ENCODE measurements at places on chromosomes 4 and X.

GRCh38 chr4:6776920-6777635, 5.4 kb upstream of the KIAA0232 start:
- DNase-seq, result no peak

GRCh38 chr4:80015407-80016189, 57.4 kb downstream of the ANTXR2 start:
- no peak for DNase-seq

DNA sequence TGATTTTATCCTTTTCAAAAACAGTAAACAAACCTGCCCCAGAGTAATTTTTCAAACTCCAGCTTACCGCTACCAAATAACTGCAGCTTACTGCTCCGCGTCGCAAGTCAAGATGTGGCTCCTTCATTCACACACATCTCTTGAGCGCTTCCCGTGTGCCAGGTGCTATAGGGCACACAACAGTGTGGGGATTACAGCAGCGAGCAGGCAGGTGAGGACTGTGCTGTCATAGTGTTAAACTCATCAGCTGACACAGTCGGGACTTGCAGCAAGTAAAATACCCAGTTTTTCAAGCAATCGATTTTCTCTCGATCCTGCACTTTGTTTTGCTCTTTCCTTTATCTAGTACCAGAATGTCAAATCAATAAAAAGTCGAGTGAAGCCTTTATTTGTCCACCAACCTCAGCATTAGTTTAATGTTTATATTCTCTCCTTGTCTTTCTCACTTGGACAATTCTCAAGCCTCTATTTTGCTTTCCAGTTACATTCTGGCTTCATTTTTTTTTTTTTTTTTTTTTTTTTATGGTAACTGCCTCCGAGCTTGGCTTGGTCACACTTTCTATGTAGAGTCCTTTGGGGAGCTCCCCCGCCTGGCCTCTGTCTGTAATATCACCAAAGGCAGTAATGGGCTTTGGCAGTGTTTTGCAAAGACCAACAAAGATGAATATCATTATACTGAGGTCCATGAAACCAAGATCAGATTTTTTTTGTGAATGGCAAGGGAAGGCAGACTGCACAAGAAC, 8.3 kb upstream of the ASB5 start:
- no peak for DNase-seq

GRCh38 chr4:90515191-90515590, 388.0 kb downstream of the CCSER1 start:
- DNase-seq, result no peak

DNA sequence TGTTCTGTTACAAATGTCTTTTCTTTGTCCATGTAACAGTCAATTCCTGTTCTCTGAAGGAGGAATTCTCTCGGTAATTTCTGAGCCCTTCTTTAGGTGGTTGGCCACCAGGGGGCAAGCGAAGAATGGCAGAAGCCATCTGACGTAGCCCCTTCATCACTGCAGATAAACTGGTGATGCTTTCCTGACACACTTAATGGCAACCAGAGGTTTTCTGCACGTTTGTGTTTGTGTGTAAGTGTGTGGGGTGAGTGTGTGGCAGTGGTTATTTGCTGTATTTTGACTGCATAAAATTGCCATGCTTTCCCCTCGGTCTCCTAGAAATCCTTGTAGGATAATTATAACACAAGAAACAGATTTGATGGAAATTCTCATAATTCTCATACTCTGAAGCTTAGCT, 64.8 kb upstream of the STOX2 start:
- peak; percentile 74 for DNase-seq

- no peak for DNase-seq
Measured at GRCh38 chr4:154086247-154086646, 297.4 kb upstream of the SFRP2 start.

DNA sequence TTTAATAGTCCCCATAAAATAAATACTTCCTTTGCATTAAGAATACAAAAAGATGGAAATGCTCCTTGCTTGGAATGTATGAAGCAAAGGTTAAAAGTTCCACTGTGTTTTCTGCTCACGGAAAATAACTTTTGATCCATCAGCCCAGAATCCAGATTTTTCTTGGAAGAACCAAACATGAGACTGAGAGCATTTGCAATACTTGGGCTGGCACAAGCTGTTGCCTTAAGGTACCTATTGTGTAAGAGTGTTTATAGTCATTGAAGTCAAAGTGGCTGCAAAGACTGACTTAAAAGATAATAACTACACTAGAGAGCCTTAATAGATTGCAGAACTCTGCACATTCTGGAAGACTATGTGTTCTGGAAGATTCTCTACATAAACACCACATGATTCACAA, 281.4 kb downstream of the RAB28 start:
- no peak for DNase-seq

GRCh38 chr4:8121292-8122015, 37.2 kb downstream of the ABLIM2 start:
- no peak for DNase-seq

DNA sequence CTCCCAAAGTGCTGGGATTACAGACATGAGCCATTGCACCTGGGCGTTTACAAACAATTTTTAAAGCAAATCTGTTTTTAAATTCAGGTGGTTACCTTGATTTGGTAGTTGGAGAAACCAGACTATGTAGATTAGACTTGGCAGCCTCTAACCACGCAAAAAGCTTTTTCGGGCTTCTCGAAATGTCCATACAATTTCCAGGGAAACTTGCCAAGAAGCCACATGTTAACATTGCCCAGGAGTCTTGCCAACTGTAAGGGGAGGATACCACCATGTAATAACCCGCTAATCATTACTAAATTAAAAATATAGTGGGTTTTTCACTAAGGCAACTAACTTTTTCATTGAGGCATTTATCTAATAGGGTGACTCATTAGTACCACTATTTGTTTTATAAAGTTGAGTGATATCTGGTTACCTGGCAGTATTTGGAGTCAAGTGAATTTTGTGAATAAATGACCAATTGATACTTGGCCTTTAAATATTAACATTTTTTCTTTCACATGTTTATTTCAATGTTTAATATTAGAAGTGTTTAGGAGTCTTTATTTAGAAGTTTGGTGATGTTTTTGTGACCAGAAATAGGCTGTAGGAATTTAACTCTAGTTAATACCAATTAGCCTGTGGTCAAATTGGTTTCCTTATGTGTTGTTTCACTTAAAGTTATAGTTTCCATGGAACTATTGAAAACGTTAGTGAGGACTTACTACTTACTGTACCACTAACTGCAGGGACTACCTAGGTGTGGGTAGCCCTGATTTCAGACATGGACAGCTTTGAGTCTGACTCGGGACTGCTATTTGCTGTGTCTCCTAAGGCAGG, 61.3 kb downstream of the CLDN34 start:
- no peak for DNase-seq

DNA sequence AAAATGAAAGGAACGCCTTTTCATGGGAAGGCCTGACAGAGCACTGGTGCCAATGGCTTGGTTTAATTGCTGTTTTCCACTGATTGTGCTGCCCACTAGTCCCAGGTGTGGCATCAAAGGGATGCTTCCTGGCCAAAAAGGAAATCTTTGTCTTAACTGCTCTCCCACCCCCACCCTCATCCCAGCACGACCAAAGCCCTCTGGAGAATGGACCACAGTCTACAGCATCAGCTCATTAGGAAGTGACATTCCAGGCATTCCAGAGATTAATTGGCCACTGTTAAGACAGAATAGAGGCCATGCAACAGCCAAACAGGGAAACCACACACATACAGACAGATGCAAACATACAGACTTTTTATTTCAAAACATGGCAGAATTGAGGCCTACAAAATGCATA, 143.2 kb downstream of the LHFPL1 start:
- DNase-seq, result no peak

GRCh38 chrX:67619253-67619652, 75.4 kb downstream of the AR start:
- DNase-seq, result no peak

DNA sequence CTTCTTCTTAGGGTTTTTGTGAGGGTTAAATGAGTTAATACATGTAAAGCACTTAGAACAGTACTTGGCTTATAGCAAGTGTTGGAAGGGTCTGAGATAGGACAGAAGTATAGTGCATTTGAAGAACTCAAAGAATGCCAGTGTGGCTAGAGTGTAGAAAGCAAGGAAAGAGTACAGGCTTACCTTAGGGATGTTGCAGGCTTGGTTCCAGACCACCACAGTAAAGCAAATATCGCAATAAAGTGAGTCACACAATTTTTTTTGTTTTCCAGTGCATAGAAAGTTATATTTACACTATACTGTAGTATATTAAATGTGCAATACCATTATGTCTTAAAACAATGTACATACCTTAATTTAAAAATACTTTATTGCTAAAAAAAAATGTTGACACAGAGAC, 41.3 kb downstream of the KIF4A start:
- DNase-seq, result no peak

- DNase-seq, result no peak
Measured at GRCh38 chrX:78622831-78623230, 36.3 kb downstream of the RTL3 start.

DNA sequence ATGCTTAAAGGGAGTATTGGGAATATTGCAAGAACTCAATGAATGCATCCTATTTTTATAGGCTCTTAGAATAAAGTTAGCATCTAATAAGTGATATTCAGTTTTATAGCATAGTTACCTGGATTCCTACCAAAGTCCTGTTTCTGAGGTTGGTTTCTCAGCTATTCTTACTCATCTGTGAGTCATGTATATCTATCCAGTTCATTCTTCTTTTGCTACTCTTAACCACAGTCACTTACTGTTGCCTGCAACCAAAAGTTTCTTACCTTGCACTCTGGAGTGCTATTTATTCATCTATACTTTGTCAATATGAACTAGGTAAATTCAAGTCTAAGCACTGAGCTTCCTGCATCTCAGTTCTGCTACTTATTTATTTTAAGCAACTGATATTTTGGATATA, 322.5 kb downstream of the HS3ST1 start:
- DNase-seq, result no peak

DNA sequence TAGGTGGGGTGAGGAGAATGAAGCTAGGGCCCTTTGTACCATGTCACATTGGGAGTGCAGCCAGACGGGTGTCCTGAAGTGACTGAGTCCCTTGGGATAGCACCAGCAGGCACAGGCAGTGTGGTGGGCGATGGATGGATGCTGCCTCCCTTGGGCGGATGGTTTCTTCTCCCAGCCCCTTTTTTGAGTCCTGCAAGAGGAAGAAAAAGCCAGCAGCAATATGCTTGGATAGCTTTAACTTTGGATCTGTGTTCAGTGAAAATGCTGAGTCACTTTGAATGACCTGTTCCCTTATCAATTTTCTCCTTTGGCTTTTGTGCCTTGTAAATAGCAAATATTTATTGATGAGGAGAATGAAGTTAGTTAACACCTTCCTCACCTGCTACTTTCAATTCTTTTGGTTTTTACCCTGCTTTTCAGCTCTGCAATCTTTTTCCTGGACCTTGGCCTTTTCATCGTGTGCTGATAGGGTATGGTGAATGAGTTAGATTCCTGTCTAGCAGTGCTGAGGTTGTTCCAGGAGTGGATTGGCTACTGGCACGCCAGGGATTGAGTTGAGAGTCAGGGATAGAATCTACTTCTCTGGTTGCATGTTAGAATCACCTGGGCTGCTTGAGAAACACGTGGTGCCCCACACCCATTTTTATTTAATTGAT, 10.2 kb downstream of the DCUN1D4 start:
- no peak for DNase-seq

DNA sequence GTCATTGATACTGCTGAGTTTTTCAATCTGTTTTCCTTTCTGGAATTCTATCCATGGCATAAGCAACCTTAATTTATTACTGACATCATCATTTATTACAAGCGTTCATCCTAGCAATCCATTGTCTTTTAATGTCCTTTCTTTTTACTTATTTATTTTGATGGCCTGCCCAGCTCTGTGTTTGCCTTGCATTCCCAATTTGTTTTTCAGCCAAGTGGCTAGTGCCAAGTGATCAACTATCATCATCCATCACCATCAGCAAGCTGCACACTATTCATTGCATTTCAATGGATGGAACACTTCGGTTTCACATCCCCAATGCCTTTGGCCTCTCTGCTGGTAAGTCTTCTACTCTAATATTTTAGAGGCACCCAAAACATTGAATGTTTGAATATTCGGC, 831.7 kb upstream of the EPHA5 start:
- DNase-seq, result no peak

DNA sequence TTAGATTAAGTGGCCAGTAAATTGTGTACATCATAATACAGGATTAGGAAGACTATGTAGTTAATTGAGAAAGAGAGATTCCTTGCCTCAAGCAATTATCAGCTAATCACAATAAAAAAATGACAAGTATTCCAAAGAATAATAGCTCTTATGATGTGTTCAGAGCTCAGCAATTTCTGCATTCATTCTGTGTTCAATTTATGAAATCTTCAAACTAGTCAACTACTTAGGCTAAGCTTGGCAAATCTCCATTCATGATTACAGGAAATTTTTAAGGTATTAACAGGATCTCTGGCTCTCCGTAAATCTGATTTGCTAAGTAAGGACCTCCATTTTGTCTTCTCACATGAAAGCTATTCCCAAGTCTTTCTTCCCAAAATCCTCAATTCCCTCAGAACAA, 256.9 kb upstream of the TEX13A start:
- no peak for DNase-seq

DNA sequence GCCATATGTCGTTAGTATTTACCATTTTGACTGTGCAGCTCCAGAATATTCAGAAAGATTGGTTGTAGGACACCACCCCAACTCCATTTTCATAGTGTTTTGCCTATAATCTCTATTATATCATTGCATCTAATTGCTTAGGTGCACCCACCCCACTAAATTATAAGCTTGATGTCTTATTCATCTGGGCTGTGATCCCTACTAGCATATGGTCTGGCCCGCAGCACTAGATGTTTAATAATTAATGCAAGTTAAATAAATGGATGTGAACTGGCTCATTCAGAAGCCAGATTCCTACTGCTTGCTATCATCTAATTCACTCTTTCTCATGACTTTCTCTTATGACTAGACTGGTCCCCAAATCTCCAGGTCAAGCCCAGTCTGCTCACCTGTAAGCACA, 143.5 kb downstream of the RELL1 start:
- DNase-seq, result no peak

DNA sequence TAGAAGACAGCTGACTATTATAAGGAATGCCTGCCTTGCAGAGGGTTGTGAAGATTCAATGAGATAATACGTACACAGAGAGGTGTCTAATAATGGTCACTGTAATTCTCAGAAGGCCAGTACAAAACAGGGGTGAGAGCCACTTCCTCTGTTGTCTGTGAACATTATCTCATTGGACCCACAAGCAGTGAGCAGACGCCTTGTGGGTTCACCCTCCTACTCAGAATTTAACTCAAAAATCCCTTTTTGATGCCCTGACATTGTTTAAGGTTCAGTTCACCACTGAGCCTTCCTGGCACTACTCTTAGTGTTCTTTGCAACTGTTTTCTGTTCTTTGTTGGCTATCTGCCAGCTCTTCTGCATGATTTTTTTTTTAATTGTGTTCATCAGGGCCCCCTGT, 467.4 kb downstream of the BCOR start:
- DNase-seq, result no peak

DNA sequence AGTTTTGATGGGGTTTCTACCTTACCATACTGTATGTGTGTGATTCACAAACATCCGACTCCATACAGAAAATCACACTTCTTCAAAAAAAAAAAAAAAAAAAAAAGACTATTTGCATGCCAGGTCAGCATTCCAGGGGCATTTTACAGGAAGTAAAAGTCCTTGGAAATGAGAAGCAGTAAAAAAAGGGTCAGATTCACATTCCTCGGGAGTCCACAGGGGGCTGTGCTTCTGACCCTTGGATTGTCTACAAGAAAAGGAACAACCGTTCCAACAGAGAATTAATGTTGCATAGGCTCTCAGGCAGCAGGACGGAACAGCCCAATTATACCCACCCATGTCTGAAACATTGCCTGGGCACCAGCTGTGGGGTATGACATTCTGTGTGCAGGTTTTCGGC, 290.3 kb downstream of the LDB2 start:
- no peak for DNase-seq

Measured in activated CD8-positive, alpha-beta T cell treated with anti-CD3 and anti-CD28 coated beads, Interleukin-2, amount 10 ng/mL, durations not matched to agents 7 days and 5 days (primary cell).